NCI-H345 (cell line): ENCODE measurements at places on chromosomes 2 and 18.

DNA sequence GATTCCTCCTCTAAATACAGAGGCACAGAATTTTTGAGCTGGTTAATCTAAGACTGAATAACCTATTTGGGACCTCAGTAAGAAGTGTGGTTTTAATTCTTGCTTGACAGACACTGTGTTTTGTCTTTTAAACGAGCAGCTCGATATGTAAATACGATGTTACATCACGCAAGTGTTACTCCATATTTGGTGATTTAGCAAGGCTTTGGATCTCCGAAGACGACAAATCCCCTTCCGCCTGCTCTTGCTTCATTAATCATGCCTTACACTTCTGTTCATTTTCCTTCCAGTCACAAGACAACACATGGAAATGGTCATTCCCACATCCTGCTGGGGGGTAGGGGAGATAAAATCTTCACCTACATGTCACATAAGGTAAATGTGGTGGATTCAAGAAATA is 9.4 kb downstream of the BCL11A start:
- no peak for DNase-seq

GRCh38 chr18:8813611-8814010 is 108.3 kb downstream of the MTCL1 start:
- DNase-seq, result no peak

DNA sequence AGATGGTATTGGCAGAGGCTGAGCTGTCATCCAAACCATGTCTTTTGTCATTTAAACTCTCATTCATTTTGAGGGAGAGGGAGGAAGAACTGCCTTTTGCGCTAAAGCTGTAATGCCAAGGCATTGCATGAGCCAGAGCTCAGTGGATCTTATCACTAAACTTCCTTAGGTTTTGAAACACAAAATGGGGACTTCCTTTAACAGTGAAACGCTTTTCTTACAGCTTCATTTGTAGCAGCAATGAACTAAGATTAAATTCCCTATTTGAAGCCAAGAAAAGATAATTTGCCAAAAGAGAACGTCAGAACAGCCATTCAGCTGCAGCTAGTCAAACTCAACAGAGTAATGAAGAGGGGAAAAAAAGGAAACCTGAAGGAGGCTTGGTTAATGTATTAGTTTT is 143.5 kb upstream of the MMADHC start:
- DNase-seq, result no peak

DNA sequence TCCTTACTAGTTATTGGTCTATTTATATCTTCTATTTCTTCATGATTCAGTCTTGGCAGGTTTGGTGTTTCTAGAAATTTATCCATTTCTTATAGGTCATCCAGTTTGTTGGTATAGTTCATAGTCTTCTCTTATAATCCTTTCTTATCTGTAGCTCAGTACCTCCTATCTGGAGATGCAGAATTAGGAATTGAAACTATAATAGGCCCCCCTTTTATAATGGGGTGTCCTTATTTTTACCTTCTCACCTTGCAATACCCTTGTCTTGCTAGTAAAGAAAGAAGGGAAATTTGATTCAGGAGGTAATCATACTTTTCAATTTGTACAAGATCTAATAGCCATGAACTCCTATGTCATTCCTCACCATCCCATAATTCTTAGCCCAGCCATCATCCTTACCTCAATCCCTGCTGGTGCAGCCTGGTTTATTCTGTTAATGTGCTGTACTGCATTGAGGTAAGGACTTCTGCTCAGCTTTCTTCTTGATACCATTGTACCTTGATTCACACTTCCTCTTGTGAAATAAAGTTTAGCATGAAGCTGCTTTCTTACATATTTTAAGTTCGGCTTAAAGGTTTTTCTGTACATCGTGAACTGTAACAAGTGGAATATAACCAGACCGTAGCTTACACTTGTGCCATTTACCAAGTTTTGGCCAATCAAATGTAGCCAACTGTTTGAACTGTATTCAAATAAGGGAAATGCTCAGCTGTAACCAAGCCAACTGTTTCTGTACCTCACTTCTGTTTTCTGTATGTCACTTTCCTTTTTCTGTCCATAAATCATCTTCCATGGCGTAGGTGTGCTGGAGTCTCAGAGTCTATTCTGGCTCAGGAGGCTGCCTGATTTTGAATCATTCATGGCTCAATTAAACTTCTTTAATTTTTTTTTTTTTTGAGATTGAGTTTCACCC is 40.1 kb upstream of the PTH2R start:
- DNase-seq, result no peak

DNA sequence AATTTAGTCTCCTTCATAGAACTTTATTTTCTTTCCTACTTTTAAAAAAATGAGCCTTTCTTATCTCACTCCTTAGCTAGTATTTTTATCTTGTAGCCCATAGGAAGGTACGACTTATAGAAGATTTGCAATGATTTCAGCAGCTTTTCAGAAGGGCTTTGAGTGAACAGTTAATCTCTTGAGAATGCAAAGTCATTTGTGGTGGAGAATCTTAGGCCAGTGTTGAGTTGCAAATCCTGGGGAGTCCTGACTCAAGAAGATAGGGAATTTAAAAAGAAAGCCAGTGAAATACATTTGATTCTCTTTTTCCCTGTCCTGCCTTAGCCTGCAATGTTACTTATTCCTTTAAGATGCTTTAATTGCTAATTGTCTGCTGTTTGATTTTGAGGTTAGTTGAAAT is 33.6 kb downstream of the LYPD6 start:
- no peak for DNase-seq

DNA sequence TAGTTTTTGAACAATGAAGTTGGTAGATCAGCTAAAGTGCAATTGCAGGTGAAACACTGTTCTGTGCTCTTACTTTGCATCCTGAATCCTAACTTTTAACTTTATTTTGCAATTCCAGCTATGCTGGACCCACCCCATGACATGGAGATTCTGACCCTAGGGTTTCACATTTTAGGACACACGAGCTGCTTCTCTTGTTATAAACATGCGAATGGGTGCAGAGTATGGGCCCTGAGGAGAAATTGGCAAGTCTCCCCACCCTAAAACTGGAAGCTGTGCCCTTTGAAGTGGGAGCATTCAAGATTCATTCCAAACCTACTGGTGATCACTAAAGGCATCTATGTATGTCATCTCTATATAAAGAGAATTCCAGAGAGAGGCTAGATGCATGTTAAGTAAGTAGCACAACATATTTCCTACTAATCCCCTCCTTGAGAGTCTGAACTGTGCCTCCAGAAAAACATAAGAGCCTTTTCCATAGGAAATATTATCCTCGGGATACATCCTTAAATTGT is 794.3 kb upstream of the ZEB2 start:
- DNase-seq, result no peak

DNA sequence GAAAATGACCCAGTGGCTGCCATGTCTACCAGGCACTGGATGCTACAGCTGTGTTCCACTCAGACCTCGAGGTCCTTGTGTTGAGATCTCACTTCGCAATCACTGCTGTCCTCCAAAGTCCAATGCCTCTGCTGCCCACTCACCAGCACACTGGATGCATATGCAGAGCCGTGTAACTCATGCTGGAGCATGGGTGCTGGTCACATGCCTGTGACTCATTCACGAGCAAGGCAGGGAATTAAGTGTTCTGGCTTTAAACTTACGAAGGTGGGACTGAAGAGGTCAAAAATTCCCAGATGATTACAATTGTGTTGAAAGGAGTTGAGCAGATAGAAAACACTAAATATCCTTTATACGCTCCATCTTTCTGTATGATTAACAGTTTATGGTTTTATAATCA is 417.5 kb downstream of the NUP35 start:
- no peak for DNase-seq

DNA sequence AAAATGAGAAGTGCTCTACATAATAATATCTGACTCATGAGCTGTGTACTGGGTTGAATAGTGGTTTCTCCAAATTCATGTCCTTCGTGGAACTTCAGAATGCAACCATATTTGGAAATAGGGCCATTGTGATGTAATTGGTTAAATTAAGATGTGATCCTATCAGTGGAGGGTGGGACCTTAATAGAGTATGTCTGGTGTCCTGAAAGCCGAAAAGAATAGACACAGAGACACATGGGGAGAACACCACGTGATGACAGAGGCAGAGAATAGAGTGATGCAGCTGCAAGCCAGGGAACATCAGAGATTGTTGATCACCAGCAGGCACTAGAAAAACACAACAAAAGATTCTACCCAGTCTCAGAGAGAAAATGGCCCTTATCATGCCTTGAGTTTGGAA is 310.1 kb downstream of the EXOC6B start:
- DNase-seq, result no peak

DNA sequence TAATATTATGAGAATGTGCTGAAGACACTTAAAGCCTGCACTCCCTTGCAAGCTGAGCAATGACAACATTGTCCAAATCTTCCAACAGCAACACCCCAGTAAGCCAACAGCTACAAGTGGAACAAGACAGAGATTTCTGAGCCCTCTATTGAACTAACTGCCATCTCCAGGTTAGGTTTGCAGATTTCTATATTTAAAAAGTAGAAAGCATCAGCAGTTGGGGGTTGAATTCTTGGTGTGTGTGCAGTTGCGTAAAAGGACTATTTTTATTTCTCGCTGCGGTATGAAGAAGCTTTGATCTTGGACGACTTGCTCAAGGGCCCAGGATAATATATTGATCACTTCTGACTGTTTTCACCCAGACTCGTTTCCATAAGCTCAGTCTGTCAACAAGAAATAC is 106.2 kb upstream of the ZFP36L2 start:
- DNase-seq, result no peak

DNA sequence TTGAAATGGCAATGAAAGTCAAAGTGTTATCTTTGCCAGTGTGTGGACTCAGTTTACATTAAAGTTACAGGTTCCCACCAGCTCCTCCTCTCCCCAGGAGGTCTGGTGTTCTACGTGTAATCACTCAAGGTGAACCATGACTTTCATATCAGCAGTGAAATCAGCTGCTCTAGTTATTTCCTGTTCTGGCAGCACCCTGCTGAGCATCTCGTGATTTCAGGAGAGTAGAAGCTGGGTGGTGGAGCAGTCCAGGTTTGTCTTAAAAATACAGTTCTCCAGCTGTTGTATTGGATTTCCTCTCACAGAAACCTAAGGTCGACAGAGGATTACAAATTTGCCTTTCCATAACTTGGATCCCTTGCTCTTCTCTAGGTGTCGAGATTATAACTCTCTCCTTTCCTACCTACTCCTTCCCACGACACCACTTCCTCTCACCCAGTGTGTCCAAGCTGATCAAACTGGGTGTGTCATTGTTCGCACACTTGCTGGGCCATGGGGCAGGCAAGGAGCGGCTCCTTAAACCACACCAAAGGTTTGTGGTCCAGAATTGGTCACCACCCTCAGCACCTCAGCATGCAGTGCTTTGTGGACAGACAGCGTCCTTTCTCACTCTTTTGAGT is 13.0 kb upstream of the ARHGAP25 start:
- DNase-seq, result no peak

DNA sequence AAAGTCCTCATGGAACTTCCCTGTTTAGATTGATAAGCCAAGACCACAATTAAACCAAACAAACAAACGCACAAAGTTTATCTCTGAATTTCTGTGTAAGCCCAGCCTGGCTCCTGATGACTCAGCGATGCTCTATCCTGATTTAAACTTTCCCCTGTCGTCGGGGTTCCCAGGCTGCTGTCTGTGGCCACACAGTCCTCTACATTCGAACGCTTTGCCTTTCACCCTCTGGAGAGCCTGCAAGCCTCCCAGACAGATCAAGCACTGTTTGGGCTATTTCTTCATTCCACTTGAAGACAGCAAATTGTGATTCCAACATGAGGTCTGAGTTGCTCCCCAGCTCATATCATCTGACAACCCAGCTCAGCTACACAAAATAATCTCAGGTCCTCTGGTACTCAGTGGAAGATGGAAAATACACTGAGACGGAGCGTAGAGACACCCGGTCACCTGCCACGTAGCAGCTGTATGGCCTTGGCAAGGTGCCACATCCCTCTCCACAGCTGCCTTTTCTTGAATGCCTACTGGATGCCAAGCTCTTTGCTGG is 51.2 kb downstream of the CYRIA start:
- DNase-seq, result peak; percentile 87

- DNase-seq, result no peak
These were observed 507.4 kb upstream of the MYT1L start for GRCh38 chr2:2838548-2838845.

- DNase-seq, result no peak
These were observed 3.0 kb upstream of the CD8A start for GRCh38 chr2:86793752-86794151.

DNA sequence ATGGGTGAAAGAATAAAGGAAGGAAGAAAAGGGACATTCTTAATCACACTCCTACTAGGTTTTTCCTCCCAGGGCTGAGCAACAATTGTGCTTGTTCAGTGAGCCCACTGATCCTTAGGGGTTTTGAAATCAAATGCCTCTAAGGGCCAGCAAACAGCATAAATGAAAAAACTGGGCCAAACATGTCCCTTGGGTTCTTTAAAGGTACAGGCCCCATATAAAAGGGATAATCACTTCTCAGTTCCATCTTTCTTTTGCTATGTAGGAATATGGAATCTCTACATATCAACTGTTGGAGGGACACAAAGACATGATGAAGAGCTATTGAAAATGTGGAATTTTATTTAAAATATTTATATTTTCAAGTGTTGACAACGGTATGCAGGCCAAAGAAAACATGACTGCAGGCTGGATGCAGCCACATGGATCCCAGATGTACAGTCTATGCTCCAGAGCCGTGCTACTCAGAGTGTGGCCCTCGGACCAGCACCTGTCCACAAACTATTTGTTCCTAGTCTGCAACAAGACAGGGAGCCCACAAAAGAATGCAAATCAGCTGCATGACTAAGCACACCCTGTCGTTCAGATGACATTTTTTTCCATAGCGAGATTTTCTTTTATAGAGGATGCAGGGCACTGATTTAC is 110.0 kb downstream of the CDH20 start:
- no peak for DNase-seq

DNA sequence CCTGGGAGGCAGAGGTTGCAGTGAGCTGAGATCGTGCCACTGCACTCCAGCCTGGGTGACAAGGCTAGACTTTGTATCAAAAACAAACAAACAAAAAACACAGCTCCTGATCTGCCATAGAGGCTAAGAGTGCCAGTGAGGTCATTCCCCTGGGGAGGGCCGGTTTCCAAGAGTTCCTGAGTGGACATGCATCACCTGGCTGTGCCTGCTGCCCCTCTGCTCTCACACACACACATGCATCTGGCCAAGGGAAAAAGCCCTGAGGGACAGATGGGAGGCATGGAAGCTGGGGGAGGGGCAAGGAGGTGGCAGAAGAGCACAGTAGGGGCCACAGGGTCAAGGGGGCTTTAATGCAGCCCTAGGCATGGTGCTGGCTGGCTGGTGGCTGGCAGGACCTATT is 60.4 kb downstream of the ZBTB7C start:
- no peak for DNase-seq

DNA sequence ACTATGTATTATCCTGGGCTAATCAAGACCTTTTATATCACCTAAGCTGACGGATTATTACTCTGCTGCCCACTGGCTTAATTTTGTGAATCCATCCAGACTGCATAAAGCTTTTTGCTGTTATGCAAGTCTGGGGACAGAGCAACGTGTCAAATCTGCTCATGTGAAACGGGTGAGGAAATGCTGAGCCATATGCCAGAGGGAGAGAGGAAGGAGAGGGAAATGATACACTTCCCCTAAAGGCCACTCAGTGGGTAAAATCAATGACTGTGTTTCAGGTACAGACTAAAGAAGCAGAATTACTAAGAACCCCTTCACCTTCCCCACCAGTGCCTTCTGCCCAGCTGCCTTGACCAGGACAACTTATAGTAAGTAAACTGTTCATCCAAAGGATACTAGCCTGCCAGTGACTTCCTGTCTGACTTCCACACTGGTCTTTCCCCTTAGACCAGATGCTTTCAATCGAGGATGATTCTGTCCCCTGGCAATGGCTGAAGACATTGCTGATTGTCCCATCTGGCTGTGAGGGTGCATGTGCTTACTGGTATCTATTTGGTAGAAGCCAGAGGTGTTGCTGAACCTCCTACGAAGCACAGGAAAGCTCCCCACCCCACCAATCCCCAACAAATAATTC is 43.0 kb downstream of the STAT1 start:
- no peak for DNase-seq
